ENCODE measurements at places on chromosomes 4 and X. TPM values are rescaled to one million over a fixed set of nuclear protein-coding genes. Genes with fewer than 3 reads are reported as not detected.

AWAT2 gene
- not detected for total RNA-seq

TRPC5OS gene
- total RNA-seq = not detected

TKTL2 gene
- total RNA-seq = not detected

IL13RA2 gene
- total RNA-seq = 15.2 TPM

HTN3 gene
- not detected for total RNA-seq

OTC gene
- not detected for total RNA-seq
